C1 segment of cervical spinal cord (tissue), 14 donors: ENCODE measurements at places on chromosomes 1 and 21.

- no peak for DNase-seq
These were observed 93.8 kb downstream of the PLPPR5 start for GRCh38 chr1:98910827-98911226.

DNA sequence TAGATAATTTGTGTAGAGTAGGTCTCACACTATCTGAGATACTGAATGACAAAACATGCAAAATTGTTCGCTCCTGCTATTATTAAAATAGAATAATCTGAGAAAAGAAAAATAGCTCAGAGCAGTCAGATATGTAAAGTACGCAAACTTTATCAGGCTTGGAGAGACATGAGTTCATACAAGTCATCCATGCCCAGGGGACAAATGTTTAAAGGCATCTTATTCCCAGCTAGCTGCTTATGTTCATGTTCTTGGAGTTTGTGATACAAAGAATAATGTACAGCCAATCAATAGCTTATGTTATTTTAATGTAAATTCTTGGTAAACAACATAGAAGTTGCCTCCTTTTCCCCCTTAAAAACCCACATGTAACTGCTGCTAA is 69.4 kb upstream of the USP25 start:
- no peak for DNase-seq

DNA sequence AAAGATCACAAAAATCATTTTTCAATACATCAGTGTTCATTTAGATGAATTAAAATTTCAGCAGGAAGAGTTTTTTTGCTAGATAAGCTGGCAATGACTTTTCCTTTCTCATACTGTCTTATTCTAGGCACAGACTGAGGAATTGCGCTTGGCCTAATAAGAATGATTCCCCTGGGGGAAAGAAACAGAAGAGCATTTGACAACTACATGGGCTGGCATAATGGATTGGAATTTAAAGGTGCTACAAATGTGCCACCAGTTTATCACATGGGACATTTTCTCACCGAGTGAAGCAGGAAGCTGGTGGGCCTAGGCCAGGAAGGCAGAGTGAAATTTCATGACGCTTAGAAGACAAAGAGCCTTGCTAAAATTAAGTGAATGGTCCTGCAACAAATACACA is 39.3 kb downstream of the CDKN2C start:
- DNase-seq = no peak

DNA sequence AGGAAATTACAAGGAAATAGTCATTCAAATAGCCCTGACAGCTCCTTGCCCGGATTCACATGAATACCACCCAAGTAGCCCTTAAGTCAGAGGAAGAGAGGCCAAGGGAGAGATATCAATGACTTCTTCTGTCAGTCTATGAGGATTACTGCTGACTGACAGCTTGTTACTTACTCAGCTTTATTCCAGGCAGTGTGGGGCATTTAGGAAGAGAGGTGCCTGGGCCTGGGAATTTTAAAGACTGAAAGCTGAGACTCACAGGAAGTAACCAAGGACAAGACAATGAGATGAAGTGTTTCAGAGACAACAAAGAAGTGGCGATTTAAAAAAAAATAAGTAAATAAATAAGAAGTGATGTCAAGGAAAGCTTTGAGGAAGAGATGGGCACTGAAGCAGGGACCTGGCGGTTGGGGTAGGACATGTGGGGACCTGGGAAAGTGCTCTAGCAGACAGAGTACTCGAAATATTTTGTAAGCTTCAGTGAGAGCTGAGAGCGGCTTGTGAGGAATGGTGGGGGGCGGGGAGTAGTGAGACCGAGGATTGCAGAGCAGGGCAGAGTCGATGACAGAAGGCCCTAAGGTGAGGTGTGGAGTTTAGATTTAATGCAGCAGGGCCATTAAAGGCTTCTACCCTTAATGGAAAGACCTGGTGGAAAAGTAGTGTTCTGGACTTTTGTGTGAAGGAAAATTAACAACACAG is 58.9 kb downstream of the ST3GAL3 start:
- DNase-seq = no peak

GRCh38 chr1:175134500-175134899 is 58.1 kb downstream of the KIAA0040 start:
- DNase-seq = no peak

- DNase-seq = no peak
These were observed 94.2 kb downstream of the PLXNA2 start for GRCh38 chr1:208149776-208150514.

GRCh38 chr1:45332346-45332720 is 5.6 kb downstream of the HPDL start:
- DNase-seq = no peak

GRCh38 chr1:201756406-201756805 is 72.6 kb upstream of the IPO9 start:
- no peak for DNase-seq

GRCh38 chr21:31660591-31660990 is 1.1 kb downstream of the SOD1 start:
- no peak for DNase-seq

DNA sequence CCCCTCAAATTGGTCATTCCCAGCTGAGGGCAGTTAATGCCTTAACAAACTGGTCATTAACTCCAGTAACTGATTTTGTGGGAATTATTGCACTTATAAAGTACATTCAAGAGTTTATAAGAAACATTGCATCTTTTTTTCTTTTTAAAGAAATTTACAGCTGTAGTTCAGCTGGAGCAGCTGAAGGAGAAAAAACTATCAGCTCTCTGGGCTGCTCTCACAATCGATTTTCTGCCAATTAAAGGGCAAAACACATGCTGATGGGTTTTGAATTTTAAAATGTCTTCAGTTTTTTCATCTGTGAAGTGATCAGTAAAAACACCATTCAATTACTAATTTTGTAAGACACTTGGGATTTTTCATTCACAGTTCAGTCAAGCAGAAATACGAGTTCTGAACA is 74.7 kb downstream of the KIFAP3 start:
- DNase-seq = no peak

DNA sequence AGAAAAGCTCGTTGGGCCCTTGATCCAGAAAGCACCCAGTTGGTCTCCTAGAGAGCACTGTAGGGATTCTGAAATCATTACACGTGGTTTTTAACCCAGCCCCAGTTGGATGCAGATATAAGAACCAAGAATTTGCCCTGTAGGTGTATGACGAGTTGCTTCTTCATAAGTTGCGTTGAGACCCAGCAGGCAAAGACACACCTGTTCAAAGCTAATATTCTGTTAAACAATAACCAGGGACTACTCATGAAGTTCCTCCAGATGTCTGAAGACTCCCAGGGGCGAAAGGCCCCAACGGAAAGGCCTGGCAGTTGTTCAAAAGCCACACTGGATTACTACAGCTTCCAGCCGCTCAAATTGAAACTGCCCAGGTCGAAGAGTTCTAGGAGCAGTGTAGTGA is 88.6 kb upstream of the HNRNPU start:
- DNase-seq = no peak

DNA sequence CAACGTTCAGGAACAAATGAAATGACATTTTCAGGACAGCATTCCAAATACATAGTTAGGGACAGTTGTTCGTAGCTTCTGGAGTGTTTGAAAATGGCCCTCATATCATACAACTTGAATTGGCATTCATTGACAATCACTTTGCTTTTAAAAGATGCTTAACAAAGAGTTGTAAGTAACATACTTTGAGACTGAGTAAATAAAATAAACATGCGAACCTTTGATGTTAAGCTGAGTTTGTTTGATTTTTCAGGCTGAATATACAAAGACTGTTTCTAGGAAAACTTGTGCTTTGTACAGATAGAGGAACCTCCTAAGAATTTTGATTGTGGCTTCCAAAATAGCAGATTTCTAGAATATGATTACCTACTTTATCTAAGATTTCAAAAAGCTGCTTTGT is 45.3 kb downstream of the ITSN1 start:
- no peak for DNase-seq

GRCh38 chr1:154519591-154519991 is 17.4 kb upstream of the SHE start:
- DNase-seq = no peak
